ENCODE measurements at places on chromosomes 11 and 22.

DNA sequence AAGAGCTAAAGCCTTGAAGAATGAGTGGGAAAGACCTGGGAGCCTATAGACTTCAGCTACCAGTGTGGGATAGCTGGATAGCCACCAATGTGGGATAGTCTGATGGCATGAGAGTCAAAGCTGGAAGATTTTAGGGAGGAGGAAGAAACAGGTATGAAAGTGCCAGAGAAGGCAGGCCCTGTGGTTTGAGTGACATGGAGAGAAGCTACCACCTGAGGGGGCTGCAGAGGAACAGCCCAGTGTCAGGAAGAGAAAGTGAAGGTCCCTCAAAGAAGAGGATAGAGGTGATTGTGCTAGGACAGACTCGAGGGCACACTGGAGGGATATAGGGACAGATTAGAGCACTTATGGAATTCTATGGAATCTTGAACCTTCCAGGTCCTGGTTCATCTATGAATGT is 23.1 kb upstream of the PAX6 start:
- no peak for DNase-seq

DNA sequence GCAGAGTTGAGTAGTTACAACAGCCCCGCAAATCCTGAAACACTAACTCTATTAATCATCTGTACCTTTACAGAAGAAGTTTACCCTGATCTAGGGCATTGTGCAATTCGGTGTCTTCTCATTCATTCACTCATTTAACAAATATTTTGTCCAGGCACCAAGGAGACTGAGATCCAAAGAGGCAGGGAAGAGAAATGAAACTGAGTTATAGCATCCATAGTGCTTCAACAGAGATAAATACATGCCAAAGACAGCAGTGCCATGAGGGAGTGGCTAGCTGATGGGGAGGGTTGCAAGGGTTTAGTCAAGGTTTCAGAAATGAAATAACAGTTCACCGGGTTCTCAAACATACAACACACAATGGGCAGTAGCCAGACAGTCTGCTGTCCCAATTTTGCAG is 40.2 kb upstream of the MTNR1B start:
- DNase-seq: peak; percentile 46

DNA sequence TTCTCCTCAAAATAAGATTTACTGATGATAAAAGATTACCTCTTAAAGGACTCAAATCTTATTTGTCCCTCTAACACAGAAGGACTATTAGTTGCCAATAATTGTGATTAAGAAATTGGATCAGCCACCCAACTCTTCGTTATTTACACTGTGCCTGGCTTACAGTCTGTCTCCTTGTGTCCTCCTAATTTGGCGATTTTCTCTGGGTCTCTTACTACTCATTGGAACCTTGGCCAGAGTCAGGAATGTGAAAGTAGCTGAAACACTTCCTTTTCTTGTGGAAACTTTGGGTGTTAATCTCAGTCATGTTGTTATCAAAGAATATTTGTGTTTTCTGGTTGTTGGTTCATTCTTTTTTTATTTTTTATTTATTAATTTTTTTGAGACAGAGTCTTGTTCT is 83.2 kb downstream of the TEAD1 start:
- DNase-seq: no peak

GRCh38 chr11:32307471-32307870 is 127.9 kb downstream of the WT1 start:
- no peak for DNase-seq

GRCh38 chr11:112304914-112305313 is 44.3 kb upstream of the PLET1 start:
- no peak for DNase-seq

- peak; percentile 77 for DNase-seq
These were observed at the start of gene MALAT1 for GRCh38 chr11:65498977-65499712. Gene MALAT1, plus strand, starts transcription at chr11:65499045.

- DNase-seq: no peak
These were observed 11.5 kb upstream of the RAB39A start for GRCh38 chr11:107916671-107917241.

Data from bronchial epithelial cell (primary cell).